CD4-positive, alpha-beta T cell treated with Interleukin-6 for 4 hours (primary cell): ENCODE measurements at places on chromosomes 5 and 9.

DNA sequence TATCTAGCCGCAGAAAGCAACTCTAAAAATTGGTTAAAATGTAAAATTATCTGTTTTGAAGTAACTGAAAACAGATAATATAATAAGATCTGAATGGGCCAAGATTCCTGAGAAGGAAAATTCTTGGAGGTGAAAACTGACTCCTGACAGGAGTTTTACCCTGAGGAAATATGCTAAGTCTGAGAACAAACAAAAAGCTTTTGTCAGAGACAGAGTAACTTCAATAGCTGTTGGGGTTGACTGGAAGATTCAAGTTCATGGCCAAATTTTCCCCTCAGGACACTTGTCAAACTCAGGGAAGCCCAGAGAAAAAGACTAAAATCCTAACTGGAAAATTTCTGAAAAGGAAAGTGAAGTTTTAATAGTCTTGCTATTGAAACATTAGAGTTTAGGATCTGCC, 5.7 kb downstream of the PCDHB4 start:
- DNase-seq: no peak

DNA sequence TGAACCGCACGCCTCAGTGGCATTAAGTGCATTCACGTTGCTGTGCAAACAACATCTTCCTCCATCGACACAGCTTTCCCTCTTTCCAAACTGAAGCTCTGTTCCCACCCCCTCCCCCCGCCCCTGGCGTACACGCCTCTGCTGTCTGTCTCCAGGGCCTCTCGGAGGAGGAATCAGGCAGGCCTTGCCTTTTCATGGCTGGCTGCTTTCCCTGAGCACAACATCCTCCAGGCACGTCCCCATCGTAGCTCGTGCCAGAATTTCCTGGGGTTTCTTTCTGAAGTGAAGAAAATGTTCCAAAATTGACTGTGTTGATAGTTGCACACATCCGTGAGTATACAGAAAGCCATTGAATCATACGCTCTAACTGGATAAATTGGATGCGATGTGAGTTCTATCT, 22.3 kb upstream of the TMEM250 start:
- DNase-seq: no peak

DNA sequence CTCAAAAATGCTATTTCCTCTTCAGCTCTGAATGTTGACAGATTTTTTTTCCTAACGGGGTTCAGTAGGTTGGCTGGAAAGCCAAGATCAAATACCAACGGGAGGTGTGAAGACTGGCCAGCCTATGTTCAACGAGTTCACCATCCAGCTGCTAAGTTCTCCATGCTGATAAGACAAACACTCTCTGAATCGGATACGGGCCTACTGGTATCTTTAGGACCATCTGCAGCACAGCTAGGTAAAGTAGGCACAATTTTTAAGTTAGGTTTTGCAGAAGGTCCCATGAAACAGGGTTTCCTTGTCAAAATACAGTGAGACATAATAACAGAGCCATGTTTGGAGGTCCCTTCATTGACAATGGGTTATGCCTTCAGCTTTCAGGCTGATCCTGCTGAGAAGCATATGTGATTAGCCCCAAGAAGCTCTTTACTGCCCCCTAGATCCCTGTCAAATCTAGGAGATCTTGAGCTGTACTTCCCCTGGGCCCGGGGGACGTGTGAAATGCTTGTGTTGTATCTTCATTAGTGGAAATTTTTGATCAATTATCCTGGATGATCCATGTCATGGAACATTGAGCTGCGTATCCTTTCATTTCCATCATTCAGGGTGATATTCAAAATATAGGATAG, 60.6 kb downstream of the PGM5 start:
- no peak for DNase-seq

- DNase-seq: no peak
Observed at GRCh38 chr9:23774266-23774665, 51.8 kb downstream of the ELAVL2 start.

GRCh38 chr9:97418880-97419279, 7.0 kb downstream of the TDRD7 start:
- DNase-seq: no peak

- no peak for DNase-seq
Observed at GRCh38 chr5:176166427-176166826, 71.8 kb upstream of the SIMC1 start.

DNA sequence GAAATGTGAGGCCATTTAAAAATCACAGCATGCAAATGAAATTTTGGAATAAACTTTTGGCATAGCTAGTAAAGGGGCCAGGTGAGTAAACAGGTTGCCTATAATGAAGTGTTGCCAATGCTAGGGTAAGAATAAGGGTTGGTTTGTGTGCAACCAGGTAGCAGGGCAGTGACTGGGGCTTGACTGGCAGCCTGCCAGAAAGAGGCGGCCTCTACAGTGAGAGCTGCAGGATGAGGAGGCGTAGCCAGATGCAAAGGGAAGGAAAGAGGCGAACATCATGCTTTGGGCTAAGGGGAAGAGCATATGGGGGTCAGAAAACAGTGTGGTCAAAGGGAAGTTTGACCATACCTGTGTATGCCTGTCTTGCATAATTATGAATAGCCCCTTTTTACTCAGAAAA, 70.6 kb downstream of the MAST4 start:
- no peak for DNase-seq

DNA sequence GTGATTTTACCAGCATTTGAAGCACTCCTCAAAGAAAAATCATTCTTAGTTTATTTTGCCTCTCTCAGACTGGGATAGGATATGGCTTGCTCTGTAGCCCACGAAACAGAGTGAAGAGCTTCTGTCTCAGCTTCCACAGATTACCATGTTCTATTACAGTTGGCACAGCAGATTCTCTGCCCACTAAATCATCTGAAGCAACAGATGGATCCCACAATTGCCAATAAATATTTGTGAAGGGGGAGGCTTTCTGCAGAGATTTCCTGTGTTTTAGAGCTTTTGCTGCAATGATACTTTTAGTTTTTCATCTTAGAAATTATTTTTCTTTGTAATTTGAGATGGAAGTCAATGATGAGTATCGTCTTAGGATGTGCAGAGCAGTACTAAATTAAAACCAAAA, 12.3 kb upstream of the MAP3K1 start:
- DNase-seq: no peak

DNA sequence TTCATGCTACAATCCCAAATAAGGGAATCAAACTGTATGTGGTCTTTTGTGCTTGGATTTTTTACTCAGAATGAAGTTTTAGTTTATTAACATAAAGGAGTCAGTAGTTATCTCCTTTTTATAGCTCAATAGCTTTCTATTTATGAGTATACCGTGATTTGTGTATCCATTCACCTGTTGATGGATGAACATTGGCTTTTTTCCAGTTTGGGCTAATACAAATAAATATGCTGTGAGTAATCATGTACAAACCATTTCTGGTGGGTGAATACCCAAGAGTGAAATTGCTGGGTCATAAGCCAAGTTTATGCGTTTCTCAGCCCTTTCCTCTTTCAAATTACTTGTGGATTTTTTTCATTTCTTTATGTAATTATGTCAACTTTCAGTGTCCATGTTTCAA, 395.3 kb downstream of the OSTF1 start:
- DNase-seq: no peak

DNA sequence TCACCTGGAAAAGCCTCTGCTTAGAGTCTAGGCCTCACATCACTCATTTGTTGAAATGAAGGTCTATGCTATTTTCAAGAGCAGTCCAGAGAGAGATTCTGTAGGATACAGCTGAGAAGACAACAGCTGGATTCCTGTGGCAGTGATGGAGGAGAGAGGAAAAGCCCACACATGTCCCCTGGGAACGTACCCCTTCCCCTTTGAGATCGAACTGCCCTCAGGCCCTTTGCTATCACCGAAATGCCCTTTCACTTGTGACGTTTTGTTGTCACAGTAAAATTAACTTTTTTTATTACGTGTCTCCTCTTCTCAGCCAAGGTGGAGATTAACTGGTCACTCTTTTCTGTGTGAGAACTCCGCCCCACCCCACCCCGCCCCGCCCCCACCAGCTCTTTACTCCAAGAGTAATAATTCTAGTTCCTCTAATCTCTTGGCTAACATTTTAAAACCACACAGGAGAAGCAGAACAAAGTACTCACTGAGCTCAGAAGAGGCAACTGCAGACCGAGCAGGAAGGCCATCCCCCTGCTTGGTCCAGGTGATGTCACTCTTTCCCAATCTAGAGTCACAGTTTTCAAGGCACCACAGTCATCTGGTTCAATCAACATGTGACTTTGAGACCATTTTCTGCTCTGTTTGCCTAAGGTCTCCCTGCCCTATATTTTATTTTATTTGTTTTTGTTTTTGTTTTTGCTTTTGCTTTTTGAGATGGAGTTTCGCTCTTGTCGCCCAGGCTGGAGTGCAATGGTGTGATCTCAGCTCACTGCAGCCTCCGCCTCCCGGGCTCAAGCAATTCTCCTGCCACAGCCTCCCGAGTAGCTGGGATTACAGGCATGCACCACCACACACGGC, 105.6 kb downstream of the SUSD1 start:
- DNase-seq: no peak
